ENCODE measurements at places on chromosomes 1 and 21. TPM values are rescaled to one million over a fixed set of nuclear protein-coding genes. Genes with fewer than 3 reads are reported as not detected.

The COL9A2 gene
- total RNA-seq: 0.24 TPM

DNA sequence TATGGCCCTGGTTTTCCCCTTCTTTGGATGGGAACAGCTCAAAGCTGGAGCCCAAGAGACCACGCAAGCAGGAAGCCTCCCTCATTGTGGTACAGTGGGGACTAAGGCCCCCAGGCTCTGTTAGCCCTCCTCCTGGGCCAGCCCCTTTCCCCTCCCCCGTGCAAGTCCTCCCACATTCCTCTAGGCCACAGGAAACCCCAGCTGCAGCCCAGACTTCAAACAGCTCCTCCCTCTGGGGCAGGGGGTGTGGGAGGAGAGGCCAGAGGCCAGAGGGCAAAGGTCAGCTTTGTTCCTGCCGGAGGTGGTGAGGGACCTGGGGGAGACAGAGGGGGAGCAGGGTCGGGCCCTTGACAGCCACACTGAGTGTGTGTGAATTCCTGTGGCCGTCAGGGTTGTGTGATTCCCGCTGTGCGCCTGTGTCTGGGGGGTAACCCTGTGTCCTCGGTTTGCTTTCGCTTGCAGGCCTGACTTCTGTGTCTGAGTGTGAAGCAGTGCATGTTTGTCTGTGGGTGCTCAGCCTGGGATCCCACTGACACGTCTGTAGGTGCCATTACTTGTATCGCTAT, 3.4 kb upstream of the AHDC1 start:
- DNase-seq: no peak

- no peak for DNase-seq
Observed at GRCh38 chr1:69985901-69986439, 219.4 kb downstream of the LRRC40 start.

GRCh38 chr1:95780836-95781235, 546.8 kb downstream of the RWDD3 start:
- no peak for DNase-seq

DNA sequence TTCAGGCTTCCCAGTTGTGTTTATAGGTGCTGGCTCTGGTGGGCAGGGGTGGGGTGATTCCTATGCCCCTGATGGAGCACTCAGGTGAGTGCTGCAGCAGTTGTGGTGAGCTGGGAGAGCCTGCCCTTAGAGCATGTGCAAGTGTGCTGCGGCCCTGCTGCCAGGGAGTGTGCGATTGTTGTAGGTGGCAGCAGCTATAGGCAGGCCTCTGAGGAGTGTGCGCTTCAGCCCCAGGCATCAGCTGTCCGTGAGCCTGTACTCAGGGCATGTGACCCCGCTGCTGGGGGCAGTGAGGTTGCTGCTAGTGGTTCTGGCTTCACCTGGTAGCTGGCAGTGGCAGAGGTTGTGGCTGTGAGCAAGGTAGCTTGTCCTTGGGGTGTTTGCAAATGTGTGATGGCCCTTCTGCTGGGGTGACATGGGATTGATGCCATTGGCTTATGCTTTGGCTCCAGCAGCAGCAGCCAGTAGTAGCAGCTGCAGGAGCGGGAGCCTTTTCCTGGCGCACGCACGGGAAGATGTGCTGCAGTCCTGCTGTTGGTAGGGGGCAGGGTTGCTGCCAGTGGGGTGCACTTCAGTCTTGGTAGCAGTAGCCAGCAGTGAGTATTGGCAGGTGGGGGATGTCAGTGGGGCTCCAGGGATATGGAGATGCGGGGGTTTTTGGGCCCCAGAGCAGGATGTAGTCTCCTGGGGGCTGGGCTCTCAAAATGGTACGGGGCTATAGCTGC, 37.7 kb downstream of the SYCP1 start:
- no peak for DNase-seq

Data from Right ventricle myocardium inferior (tissue), 1 donor.